ENCODE measurements at places on chromosomes 1 and 21.

DNA sequence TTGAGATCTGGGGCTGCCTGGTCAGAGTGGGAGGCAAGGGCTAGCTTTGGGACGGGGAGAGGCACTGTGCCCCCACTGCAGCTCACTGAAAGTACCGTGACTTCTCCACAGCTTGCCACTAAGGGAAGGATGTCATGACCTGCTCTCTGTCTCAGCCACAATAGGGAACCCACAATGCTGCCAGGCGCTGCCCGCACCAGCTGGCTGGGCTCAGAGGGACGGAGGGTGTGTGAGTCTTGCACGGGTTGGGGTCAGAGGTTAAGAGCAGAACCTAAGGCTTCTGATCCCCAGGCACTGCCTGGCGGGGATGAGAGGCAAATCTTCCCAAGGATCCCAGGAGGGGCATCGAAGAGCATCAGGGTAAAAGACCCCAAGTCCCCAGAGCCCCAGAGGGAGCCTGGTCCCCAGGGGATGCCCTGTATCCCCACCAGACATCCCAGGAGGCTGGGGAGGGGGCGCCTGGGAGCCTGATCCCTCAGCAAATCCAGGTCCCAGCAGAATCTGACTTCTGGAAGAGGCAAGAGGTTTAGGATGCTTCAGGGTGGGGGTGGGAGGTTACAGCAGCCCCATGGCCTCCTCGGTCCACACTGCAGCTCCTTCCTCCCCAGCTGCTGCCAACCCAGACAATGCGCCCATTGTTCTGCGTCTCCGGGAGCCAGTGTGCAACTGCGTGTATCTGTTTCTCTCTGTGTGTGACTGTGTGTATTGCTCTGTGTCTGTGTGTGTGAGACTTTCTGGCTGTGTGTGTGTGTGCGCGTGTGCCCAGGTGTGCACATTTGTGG is 2.0 kb upstream of the MARCKSL1 start:
- DNase-seq: no peak

DNA sequence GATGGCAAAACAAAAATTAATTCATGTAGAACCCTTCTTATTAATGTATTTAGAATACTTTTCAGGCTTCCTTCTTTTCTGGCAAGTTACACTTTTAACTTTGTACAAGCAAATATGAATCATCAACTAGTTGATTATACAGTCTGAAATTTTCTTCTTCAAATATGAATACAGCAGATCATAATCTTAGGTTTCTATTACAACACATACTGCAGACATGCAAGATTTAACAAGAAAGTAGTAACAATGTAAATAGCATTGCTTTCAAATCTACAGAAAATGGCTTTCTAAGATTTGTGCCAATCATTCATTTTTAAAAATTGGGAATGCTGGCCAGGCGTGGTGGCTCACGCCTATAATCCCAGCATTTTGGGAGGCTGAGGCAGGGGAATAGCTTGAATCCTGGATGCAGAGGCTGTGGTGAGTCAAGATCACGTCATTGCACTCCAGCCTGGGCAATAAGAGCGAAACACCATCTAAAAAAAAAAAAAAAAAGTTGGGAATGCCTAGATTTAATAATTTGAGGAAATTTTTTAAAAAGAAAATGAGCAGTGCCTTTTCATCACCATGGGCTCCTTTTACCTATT is 68.4 kb upstream of the DPYD start:
- no peak for DNase-seq

DNA sequence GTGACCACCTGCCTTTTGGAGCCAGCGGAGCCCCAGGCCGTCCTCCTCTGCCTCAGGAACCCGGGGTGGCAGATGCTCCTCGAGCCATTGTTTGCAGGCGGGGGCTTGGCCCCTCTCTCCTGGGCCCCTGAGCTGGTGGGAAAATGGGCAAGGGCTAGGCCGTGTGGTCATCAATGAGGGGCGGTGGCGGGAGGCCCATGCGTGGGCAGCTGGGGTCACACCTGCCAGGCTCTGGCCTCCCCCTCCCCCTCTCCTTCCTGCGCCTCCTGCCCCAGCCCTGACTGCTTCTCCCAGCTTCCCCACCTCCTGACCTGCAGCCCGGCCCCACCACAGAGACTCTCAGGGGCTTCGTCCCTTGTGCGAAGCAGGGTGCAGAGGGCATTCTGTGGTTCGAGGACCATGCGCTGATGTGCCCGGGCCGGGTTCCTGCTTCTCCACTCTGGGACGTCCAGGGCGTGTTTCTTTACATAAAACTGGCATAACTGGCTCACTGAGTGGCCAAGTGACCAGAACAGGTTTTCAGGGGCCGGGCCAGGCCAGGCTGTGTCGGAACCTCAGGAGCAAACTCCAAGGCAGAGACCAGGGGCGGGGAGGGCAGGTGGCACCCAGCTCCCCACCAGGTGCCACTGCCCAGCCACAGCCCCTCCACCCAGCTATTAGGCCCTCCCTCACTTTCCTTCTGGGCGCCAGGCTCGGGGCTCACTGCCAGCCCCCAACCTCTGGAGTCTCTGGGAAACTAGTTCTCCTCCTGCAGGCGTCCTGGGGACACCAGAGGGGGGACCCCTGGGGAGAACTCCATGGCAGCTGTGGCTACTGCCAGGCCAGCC is 9.3 kb downstream of the SAMD11 start:
- DNase-seq: no peak

DNA sequence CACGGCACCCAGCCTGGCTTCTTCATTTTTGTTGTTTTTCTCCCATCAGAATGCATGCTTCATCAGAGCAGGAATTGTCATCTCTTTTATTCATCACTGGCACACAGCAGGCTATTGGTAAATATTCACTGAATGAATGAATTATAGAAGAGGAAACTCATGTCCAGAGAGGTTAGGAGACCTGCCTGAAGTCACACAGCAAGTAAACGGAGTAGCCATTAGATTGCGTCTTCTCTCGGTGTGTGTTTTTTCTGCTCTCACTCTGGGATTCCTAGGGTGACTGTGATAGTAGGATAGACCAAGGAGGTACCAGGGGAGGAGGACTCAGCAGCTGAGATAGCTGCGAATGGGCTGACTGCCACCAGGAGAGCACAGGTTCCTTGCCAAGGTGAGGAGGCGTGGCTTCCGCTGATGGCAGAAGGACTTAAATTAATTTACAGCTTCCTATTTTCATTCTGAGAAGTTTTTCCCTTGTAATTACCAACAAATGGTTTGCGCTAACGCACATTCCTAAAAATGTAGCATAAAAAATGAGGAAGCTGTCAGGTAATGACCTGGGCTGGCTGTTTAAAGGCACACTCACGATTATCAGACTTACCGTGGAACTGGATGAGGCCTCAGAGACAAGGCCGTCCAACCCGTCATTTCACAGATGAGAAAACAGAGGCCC is 4.5 kb upstream of the NCMAP start:
- no peak for DNase-seq

GRCh38 chr1:180188091-180188506 is 33.4 kb downstream of the QSOX1 start:
- DNase-seq: no peak

DNA sequence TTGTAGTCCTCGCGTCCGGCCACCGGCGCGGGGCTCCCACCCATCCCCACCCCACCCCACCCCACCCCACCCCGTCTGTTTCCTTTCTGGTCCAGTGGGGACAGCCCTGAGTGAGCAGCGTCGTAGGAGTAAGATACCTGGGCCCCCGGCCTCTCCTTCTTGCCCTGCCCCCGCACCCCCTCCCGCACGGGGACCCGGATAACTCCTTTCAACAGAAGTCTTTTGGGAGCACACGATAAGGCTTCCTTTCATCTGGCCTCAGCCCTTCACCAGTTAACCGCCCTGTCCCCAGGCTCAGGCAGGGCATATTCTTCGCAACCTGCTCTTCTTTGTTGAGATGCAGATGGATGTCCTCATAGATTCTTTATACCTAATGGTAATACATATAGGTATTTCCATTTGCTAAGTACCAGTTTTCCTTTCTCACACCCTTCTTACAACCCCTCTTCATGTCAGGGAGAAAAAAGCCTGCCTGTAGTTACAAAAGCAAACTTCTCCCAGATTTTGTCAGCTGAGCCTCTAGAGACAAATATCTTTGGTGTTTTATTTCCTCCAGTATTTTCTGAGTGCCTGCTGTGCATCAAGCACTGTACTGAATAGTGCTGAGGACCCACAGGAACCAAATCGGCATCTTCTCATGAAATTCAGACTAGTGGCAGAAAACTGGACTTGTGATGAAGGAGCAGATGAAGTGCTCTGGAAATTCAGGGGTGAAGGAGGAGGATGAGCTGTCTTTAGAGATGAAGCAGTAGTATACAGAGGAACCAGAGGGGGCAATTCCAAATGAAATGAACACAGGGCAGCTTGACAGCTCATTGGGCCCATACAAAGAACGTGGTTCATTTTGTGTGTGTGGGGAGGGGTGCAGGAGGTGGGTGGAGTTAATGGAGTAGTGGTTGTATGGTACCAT is 33.6 kb downstream of the SLC2A1 start:
- peak; percentile 42 for DNase-seq

DNA sequence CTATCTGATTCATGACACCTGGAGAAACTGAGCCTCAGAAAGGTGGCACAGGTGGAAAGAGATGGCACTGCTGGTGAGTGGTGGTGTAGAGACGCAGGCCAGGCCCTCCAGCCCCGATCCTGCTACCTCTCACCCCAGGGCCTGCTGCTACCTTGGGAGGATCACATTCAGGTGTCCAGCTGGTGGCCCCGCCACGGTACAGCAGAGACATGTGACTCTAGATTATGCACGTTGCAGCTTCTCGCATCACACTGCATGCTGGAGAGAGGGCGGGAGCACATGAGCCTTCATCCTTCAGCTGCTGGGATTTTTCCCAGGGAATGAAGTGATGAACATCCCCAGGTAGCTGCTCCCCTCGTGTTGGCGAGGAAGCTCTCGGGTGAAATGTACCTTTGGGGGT is 32.9 kb downstream of the KAZN start:
- DNase-seq: no peak

DNA sequence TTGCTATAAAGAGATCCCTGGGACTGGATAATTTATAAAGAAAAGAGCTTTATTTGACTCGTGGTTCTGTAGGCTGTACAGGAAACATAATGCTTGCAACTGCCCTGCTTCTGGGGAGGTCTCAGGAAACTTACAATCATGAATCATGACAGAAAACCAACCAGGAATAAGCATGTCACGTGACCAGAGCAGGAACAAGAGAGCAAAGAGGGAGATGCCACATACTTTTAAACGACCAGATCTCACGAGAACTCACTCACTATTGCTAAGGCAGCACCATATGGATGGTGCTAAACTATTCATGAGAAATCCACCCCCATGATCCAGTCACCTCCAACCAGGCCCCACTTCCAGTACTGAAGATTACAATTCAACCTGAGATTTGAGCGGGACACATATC is 49.8 kb upstream of the RCC1 start:
- no peak for DNase-seq

- no peak for DNase-seq
These were observed 1.7 kb downstream of the TOR3A start for GRCh38 chr1:179083533-179083932.

DNA sequence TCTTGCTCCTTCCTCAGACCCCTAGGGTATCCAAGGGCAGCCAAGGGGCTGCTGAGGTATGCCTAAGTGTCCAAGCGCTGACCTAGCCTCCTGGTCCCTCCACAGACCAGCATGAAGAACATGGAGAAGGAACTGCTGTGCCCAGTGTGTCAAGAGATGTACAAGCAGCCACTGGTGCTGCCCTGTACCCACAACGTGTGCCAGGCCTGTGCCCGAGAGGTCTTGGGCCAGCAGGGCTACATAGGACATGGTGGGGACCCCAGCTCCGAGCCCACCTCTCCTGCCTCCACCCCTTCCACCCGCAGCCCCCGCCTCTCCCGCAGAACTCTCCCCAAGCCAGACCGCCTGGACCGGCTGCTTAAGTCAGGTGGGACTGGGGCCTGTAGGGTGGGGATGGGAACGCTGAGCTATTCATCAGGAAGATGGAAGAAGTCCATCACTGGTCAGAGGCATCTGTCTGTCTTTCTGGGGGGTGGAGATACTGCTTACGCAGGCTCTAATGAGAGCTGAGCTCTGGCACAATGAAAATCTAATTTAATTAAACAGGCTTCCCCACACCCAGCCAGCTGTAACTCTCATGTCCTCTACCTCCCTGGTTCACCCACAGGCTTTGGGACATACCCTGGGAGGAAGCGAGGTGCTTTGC is 1.8 kb downstream of the TRIM46 start:
- no peak for DNase-seq

DNA sequence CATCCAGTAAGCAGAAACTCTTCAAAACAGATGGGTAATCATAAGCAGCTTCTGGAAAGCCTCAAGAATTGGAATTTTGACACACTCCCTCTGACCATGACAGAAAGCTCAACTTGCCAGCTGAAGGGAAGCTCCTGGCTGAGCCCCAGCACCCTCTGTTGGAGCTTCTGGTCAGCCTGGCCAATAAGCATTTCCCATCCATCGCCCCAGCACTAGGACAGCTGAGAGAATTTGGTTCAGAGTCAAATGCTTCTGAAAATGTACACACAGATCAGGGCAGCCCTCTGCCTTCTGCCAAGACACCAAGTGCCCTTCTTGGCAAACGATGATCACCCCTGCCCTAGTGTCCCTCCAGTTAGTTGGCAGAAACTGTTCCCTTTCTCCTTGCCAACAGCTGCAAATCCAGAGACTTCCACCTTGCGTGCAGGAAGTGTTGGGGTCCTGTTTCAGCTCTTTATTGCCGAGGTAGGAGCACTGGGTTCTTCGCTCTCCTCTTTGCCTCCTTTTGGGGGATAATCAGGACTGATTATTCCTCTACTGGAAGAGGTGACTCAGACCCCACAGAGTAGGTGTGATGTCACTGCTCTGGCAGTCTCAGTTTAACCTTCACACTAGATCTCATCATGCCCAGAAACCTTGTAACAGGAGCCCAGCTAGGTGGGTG is 11.9 kb downstream of the PIGV start:
- DNase-seq: no peak

- no peak for DNase-seq
These were observed 34.9 kb upstream of the LYPLAL1 start for GRCh38 chr1:219138747-219139146.

DNA sequence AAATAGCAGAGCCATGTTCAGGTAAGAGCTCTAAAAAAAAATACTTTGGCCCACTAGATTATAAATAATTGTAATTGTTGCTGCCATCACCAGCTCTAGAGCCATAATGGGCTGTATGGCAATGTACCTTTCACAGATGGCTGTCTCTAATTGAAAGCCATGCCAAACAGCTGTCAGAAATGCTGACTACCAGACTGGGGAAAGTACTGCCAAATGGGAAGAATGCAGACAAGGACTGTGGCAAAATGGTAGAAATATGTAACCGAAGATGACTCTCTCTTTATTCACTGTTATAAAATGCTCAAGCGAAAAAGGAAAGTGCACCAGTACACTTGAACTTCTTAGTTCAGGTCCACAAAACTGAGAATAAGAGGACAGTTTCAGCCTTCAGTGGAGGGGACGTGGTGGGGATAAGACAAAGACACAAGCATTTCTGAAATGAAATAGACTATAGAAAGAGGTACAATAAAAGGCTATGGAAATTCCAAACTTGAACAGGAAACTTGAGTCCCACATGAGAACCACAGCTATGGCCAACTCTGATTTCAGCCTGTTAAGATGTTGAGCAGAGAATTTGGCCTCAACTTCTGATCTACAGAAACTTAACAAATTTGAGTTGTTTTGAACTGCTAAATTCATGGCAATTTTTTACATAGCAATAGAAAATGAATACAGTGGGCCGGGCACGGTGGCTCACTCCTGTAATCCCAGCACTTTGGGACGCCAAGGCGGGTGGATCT is 46.5 kb upstream of the LPGAT1 start:
- DNase-seq: no peak

GRCh38 chr1:22250724-22251123 is 107.8 kb upstream of the WNT4 start:
- no peak for DNase-seq

- no peak for DNase-seq
These were observed 15.7 kb downstream of the IFI6 start for GRCh38 chr1:27656157-27656893.

GRCh38 chr1:226653311-226653921 is 85.7 kb downstream of the ITPKB start:
- DNase-seq: peak; percentile 71

All from stimulated activated naive CD4-positive, alpha-beta T cell (primary cell).